ENCODE measurements at places on chromosomes 11 and 22.
A peak's percentile ranks its signal among the peaks of the same experiment; 100 is the strongest.

- no peak for DNase-seq
Observed at GRCh38 chr11:830295-831117, 2.2 kb upstream of the CD151 start.

DNA sequence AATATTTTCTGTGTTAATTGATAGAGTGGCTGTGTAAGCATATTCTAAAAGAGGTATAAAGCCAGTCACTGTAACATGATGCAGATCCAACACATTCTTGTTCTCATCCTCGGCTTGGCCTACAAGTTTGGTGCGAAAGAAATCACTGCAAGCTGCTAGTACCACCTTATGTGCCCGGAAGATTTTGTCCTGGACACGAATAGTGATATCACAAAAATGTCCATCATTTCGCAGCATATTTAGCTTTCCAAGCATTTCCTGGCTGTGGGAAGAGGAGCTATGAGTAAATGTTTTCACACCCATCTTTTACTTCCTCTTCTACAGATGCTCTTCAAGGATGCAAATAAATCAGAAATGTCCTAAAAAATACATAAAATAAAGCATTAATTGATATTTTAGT lies 53.1 kb downstream of the ZBTB44 start:
- no peak for DNase-seq

DNA sequence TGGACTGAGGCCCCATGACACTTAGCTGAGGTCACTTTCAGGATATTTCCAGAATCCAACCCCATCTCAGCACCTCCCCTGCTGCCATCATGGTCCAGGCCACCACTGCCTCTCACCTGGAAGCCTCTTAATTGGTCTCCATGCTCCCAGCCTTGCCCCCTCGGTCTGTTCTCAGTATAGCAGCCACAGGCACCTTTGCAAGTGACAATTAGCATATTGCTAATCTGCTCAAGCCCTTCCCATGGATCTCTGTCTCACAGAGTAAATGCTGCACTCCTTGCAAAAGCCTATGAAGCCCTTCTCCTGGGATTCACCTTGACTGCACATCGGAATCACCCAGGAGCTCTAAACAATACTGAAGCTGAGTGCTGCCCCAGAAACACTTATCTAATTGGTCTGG lies 93.5 kb upstream of the CSNK2A3 start:
- DNase-seq, result no peak

DNA sequence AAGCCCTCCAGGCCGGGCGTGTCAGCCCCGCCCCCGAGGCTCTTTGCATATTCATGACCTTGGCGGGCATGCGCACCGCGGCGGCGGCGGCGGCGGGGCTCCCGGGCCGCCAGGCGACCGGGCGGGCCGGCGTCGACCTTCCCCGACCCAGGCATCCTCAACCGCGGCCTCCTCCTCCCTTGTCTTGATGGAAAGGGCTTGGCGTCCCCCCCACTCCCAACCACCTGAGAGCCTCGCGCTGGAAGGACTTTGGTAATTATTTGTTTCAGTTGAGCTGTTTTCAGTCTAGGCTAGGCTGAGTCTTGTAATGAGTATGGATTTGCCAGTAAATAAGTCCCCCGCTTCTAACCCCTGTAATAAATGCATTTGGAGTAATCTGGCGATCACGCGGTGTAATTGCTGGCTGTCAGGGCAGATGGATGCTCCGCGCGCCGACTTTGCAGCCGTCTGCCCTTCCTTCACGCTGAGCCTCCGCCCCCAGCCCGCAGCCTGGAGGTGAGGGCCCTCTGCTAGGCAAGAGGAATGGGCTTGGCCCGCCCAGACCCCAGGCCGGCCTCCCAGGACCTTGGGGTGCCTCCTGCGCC lies 25.2 kb downstream of the FLRT1 start:
- no peak for DNase-seq

DNA sequence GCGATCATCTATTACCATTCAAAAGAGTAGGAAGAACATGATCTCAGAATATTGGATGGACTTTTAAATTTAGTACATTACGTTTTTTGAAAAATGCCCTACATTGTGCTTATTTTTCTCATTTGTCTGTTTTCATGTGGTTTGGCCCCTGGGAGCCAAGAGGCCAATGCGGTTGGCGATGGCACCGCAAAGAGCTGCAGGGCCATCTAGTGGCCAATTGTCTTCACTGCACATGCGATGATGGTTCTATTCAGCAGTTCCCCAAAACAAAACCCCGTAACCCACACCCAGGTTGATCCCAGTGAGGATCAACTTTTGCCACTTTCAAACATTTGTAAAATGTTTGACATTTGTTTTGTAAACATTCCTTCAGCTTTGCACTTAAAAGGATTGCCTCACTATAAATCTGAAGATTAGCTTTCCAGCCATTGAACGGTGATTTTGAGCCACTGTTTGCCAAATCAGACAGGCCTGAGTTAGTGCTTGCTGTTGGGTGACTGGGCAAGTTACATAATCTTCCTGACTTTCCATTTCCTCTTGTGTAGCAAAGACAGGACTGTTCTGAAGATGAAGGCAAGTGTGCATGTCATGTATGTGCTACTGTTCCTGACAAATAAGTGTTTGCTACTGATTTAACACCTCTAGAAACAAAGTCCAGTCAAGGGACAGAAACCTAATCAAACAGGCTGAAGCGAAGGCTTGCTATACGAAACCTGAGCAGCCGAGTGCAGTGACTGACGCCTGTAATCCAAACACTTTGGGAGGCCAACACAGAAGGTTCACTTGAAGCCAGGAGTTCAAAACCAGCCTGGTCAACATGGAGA lies 29.2 kb upstream of the XBP1 start:
- DNase-seq, result peak; percentile 65

DNA sequence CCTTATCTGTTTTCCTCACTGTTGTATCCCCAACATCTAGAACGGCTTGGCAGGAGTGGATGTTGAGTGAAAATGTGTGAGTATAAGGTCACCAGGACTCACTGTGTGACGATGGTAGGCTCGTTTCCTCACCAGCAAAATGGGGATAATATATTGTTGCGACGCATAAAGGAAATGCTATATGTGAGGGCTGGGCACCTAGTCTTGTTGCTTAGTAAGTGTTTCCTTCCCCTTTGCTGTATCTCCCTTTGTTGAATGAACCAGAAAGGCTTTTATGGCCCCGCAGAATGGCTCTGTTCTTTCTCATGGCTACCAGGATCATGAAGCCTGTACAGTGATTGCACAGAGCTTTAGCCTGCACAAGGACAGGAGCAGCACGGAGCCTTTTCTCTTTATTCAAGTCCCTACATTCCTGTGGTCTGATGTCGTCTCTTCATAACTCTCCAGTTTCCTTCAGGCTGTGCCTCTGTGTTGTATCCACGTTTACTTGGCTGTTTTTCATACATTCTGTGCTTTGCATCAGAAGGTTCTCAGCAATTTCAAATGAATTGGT lies 5.4 kb downstream of the TNRC6B start:
- DNase-seq, result no peak

- DNase-seq, result no peak
Observed at GRCh38 chr11:2689651-2690575, 9.9 kb downstream of the KCNQ1OT1 start.

DNA sequence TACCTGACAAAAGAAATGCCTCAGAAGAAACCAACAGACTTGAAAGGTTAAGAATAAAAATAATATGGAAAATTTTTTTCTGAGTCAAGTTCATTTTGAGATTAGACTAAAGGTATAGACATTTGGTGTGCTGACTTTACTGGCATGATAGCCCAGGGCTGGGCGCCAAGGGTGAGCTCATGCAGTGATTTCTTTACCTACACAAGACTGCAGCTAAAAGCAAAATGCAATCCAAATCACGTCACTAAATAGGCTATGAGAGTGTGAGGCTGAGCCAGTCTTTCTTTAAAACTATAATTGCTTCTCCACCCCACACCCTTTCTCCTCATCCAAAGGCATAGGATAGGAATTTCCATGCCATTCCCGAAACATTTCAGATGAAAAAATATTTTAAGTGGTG lies 196.5 kb downstream of the FAM76B start:
- no peak for DNase-seq

DNA sequence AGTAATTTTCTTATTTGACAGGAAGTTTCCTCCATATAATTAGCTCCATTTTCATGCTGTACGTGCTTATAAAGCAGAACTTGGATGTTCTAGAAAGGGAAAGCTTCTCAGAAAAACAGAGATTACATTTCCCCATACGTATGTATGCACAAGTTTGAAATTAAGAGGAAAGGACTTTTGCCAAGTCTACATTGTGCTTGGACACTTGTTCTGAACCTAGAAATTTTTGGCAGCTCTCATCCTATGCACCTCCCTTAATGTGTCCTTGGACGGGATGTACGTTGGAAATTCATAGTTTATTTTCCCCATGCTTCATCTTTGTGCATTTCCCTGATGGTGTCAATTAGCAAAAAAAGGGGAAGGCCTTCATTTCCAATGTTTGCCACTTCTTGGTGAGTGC lies 322.7 kb downstream of the BLID start:
- no peak for DNase-seq

- no peak for DNase-seq
Observed at GRCh38 chr11:121308816-121309215, 16.2 kb downstream of the SC5D start.

- peak; percentile 65 for DNase-seq
Observed at GRCh38 chr11:10382518-10382917, 72.5 kb upstream of the AMPD3 start.

DNA sequence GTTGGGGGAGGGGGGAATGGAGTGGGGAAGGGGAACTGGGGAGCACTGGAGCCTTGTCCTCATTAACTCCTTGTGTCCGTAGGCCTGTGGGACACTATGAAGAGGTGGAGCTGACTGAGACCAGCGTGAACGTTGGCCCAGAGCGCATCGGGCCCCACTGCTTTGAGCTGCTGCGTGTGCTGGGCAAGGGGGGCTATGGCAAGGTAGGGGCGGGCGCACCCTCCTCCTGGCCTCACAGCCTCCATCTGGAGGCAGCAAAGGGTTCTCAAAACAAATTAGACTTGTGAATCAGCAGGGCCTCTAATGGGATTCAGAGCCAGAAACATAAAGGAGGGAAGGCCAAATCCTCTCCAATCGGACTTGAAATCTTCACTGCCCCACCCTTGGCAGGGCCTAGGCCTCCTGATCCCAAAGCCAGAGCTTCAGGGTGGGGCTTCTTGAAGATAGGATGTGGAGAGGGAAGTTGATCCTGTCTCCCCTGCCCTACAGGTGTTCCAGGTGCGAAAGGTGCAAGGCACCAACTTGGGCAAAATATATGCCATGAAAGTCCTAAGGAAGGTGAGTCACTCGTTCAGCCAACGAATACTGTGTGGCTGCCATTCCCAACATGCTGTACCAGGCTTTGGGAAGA lies 859 bp downstream of the RPS6KB2 start:
- DNase-seq, result no peak

DNA sequence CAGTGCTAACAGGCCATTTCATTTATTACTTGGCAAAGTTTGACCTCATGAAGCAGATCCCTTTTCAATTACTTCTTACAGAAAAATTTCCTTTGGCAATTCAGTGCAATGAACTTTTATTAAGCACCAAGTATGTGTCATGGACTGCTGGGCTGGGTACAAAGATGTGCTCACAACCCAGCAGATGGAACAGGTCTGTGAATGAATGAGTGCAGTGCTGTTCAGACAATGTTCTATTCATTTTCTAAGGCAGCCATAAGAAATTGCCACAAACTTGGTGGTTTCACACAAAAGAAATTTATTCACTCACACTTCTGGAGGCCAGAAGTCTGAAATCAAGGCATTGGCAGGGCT lies 428.5 kb downstream of the SOX6 start:
- no peak for DNase-seq

GRCh38 chr11:69828971-69829344 lies 9.7 kb upstream of the FGF3 start:
- no peak for DNase-seq

- no peak for DNase-seq
Observed at GRCh38 chr22:50281957-50282356, 11.8 kb upstream of the MAPK11 start.

- DNase-seq, result no peak
Observed at GRCh38 chr11:126862664-126863243, 137.8 kb downstream of the KIRREL3 start.

DNA sequence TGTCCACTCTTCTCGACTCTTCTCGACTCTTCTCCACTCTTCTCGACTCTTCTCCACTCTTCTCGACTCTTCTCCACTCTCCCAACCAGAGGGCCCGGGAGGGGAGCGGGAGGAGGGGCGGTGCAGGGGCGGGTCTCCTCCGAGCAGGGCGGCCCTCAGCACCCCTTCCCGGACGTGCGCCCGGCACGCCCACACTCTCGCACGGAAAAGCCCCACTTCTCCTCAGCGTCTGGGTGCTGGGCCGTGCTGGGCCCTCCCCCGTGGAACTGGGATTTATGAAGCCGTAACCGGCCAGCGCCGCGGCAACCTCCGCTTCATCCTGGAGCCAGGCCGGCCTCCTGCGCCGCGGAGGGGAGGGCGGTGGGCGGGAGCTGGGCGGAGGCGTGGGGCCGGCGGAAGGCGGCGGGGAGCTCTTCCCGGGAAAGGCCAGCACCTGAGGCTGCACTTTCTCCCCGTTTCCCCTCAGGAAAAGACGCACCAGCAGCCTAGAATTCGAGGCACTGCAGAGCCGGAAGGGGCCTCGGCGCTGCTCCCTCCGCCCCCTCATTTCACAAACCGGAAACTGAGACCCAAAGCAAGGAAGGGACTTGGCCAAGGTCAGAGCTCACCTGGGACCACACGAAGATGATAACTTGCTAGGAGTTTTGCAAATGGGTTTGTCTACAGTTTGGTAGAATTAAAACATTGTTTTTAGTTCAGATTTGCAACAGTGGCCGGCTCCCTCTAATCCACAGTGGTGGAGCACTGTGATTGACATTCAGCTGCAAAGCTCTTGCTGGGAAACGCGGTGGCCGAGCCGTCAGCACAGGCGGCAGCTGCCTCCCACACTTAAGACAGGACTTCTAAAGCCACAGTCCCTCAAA lies 31.6 kb upstream of the JAM3 start:
- no peak for DNase-seq

GRCh38 chr11:85847436-85847835 lies 7.7 kb upstream of the CCDC83 start:
- no peak for DNase-seq

DNA sequence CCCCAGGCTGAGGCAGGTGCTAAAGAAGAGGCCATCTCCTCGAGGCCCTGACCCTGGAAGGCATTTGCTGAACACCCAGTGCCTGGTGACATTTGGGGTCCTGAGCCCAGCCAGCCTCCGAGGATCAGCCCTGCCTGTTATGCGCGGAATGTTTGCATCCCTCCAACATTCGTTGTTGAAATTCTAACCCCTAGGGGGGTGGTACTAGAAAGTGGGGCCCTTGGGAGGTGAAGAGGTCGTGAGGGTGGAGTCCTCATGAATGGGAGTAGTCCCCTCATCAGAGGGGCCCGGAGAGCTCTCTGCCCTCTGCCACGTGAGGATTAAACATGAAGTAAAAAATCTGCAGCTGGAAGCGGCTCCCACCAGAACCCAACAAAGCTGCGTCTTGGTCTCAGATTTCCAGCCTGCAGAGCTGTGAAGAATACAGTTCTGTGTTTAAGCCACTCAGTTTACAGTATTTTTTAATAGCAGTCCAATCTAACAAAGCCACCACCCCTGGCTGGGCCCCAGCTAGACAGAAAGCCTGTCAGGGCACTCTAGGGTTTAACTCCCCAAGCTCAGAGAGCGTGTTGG lies 35.3 kb upstream of the SEPTIN5 start:
- DNase-seq, result no peak

DNA sequence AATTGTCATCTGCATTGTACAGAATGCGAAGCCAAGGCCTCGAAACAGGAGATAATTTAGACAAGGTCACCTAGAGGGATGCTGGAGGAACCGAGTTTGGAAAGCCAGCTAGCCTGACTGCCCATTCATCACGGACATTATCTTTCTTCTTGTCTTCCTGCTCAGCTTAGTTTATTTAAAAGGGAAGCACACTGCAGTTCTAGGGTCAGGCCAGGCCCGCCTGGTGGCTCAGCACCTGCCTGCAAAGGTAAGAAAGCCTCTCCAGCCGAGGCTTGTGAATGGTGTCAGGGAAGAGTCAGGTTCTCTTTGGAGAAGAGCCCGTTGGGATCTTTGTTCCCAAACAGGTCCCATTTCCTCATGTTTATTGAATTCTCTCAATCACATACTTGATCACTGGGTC lies 246.5 kb downstream of the BLID start:
- no peak for DNase-seq
